ENCODE measurements at places on chromosomes 6 and 20.

DNA sequence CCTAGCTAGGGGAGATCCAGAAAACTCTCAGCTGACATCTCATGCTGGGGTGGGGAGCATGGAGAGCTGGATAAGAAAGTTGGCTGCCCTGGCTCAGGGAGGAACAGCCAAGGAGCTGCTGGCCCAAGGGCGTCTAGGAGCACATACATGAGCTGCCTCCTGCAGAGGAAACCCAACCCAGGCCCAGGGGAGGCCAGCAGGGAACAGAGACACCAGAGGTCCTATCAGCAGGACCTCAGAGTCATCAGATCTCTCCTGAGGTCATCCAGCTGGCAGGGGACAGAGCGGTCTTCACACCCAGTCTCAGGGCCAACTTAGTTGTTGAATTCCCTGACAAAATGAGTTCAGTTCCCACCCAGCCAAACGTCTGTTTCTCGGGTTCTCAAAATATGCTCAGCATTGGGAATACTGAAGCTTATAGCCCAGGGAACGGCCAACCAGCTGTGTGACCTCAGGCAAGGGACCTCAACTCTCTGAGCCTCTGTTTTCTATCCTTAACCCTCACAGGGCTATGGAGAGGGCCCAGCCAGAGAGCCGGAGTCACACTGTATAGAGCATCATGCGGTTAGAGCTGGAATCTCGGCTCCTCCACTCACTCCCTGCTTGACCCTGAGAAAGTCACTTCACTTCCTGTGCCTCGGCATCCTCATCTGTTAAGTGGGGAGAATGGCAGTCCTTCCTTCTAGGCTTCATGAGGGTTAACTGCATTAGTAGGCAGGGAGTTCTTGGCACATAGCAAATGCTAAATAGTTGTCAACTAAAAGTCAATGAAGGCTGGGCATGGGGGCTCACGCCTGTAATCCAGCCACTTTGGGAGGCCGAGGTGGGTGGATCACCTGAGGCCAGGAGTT is 13.8 kb downstream of the ADA start:
- DNase-seq: no peak

DNA sequence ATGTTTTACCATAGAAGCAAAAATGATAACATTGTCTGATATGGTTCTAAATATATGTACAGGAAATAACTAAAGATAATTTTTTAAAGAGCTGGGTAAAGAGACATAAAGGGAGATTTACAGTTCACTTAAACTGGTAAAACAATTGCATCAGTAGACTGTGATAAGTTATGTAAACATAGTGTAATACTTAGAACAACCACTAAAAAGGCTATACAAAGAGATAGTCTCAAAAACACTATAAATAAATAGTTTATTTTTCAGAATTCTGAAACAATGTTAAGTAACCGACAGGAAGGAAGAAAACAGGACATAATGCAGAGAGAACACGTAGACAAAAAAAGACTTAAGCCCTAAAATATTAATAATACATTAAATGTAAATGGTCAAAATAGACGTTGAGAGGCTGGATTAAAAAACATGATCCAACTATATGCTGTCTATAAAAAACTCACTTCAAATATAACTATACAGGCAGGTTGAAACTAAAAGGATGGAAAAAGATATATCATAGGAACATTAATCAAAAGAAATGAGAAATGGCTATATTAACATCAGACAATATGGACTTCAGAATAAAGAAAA is 32.7 kb upstream of the ATXN1 start:
- DNase-seq: no peak

DNA sequence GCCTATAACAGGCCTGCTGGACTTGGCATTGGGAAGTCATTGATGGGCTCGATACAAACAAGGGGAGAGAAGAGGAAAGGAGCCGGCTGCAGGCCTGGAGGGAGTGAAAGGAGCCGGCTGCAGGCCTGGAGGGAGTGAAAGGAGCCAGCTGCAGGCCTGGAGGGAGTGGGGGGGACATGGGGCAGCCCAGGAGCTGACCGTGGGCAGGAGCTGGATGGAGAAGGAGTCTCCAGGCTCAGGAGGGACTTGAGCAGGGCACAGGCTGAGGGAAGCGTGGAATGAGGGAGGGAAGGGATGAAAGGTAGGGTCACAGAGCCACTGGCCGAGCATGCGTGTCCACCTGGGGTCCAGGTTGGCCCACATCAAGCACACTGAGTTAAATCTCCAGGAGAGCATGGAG is 32.0 kb downstream of the RPP40 start:
- DNase-seq: no peak

GRCh38 chr20:52959125-52959524 is 13.0 kb upstream of the TSHZ2 start:
- no peak for DNase-seq

DNA sequence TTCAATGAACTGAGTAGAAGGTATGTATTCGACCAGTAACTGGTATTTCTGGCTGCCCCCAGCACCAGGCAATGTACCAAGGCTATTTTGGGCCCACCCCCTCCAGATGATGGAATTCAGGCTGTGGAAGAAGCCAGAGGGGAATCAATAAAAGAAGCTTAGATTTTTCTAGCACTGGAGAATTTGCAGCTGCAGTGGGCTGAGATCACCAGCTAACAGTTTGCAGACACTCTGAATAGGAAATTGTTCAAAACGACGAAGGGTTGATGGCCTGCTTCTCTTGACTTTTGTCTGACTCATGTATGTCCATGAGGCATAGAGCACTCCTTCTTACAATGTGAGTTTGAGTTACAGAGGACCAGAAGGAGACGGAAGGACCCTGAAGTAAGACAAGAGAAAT is 32.4 kb upstream of the FBXO9 start:
- no peak for DNase-seq

GRCh38 chr6:145276756-145277155 is 458.6 kb downstream of the EPM2A start:
- no peak for DNase-seq

DNA sequence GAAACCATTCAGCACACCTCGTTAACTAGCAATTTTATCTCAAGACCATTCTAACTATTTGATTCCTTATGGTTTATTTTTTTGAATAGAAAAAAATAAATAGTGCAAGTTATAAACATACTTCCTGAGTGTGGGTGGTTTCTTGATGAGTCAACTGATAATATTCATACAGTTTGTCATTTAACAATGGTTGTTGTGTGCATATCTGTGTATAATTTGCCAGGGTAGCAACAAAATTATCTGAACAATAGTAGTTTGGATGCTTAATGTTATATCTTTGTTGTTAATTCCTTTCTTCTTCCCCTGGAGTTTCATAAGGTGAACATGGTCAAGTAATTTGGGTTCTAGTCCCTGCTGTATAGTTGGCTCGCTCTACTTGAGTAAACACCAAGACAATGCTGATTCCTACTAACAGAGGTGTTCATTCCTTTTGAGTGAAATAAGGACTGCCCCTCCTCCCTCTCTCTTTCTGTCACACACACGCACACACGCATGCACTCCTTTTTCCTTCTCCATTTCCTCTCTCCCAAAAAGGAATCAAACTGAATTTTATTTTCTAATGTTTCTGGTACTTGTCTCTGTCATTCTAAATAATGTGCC is 938.1 kb upstream of the EPHA7 start:
- DNase-seq: no peak

DNA sequence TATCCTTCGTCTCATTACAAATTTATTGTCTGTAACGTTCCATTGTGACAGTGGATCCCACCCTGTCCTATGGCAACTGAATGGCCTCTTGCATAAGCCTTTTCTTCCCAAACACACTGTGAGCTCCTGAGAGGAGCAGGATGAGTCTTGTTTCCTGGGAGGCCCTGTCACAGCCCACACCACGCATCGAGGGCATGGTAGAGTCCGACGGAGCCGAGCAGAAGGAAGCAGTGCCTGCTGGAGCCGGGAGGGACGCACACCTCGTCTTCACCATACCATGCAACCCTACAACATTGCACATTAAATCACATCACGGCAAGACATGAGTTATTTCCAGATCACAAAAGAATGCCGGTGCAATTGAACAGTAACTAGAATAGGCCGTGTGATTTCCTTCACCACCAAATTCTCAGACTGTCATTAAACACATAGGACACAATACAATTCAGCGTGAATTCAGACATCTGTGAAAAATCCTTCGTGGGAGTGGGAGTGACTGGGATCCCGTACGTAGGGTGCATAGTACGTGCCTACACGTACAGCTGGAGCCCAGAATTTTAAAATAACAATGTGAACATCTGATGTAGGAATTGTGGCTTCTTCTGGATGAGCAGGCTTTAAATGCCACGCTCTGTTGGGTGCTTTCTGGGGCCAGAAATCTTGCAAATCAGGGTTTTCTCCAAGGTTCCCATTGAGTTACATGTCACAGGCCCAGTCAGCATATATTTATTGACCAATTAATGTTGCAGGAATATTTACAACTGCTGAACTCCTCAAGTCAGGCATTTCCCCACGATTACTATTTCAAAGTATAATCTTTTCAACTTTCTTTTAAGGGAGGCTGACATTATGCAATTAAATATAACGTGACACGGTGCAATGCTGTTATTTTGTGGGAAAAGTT is 201.8 kb downstream of the TTLL2 start:
- no peak for DNase-seq

- peak; percentile 62 for DNase-seq
Measured at GRCh38 chr6:42963855-42964605, 3.5 kb downstream of the GNMT start.

- DNase-seq: peak; percentile 70
Measured at GRCh38 chr6:108782179-108783041, 65.8 kb upstream of the ARMC2 start.

DNA sequence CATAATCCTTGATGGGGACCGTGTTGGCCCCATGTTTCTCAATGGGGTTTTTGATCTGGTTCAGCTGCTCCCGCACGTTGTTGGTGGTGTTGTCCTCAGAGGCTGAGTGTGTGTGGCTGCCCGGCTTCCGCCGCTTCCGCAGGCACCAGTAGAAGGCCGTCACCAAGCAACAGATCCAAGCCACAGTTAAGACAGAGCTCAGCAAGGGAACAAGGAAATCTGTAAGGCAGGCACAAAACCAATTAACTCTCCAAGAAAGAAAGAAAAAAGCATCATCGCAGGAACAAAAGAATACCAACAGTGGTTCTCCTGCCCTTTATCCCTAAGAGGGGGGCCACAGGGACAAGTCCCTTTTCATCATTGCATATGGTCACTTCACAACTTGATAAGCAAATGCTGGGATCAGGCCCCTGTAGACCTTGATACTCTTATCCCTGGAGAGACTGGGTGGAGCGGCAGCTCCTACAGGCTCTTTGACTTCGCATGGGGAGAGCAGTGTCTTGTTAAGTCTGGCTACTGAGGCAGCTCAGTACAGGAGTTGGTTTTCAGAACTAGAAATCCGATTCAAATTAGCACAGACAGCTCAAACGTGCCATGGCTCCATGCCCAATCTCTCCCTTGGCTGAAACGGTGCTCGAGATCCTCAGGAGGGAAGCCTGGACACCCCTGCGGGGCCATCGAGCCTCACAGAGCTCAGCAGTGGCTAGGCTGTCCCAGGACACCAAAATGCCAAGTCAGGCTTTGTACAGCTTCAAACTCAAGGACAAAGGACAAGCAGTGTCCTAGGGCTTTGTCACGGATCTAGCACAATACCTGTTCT is 33.9 kb downstream of the JAG1 start:
- DNase-seq: no peak

DNA sequence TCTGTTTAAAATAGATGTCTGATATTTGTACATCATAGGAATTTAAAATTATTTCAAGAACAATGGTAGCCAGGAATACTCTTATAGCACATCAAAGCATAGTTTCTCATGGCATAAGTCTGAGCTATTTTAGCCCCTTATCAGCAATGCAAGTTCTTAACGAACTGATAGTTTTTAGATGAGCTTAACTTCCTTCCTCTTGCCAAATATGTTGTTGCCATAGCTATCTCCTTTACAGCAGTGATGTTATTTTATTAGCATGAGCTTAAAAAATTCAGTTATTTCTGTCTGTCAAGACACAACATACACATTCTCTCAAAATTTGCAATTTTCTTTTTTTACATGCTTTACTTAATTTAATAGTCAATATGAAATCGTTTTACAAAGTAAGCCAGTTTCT is 867.2 kb downstream of the PHF3 start:
- DNase-seq: no peak

DNA sequence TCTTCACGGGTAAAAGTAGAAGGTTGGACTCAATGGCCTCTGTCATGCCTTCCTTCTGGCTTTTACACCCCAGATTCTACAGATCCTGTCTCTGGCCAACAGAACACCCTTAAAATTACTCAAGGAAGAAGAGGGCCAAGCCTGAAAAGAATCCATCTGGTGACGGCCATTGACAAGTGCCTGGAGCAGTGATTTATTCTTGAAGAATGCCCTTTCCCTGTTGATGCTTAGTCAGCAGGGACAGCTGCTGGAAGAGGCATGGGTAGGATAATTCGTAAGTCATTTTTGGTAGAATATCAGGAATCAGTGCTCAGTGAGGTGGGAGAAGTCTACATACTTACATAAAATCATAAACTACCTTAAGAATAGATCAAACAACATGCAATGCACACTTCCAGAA is 397.9 kb downstream of the SAMD5 start:
- no peak for DNase-seq

GRCh38 chr6:150749091-150749670 is 116.3 kb upstream of the MTHFD1L start:
- no peak for DNase-seq

- no peak for DNase-seq
Measured at GRCh38 chr6:56573624-56574023, 69.1 kb downstream of the DST start.

GRCh38 chr6:35151466-35151865 is 10.3 kb upstream of the TCP11 start:
- DNase-seq: no peak

- no peak for DNase-seq
Measured at GRCh38 chr6:131244942-131245341, 109.7 kb downstream of the AKAP7 start.

- no peak for DNase-seq
Measured at GRCh38 chr20:1801929-1802306, 93.3 kb upstream of the SIRPA start.

DNA sequence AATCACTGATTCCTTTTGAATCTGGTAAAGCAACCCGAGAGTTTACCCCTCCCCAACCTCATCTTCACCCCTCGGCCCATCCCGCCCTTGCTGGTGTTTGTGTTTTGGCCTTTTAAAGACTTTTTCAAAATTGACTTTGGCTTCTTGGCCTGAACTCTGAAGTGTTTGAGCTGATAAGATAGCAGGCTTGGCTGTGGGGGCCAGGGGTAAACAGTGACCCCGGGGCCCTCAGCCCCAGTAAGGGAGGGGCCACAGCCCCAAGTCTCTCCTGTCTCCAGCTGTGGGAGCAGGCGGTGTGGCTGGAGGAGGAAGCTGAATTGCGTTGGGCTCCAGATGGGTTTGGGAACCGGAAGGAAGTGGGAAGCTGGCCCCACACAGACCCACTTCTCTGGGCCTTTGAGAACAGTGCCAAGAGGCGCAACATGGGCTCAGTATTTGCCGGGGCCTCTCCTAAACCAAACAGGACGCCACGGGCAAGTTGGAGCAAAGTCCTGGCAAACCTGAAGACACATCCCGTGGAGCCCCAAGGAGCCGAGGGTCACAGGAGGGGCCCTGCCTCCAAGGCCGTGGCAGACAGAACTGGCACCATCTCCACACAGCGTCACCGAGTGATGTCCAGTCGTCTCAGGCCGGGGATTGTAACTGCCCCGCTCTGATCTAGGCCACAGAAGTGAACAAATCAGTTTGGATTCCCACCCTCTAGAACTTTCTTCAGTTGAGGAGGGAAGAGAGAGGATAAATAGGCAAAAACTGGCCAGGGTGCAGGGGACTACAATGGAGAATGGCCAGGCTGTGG is 54.3 kb upstream of the PTPN1 start:
- no peak for DNase-seq

Data from endothelial cell (in vitro differentiated cells).